ENCODE measurements at places on chromosomes 13 and 19.

DNA sequence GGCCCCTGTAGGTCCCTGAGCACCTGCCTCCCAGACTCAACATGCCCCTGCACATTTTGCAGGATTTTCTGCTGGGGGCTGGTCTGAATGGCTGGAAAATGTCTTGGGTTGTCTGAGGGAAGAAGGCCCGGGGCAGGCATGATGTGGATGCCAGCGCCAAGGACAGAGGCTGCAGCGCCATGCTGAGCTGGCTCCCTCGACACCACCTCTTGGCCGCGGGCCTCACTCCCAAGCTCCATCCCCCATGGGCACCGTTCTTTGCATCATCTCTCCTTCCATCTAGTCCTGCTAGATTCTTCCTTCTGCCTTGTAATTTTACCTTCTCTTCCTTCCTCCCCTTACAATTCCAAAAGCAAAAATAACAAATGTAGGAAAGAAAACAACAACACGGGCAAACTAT, 70.6 kb downstream of the ZIC5 start:
- DNase-seq: no peak

- DNase-seq: no peak
These were observed 125.5 kb downstream of the POSTN start for GRCh38 chr13:37473035-37473434.

GRCh38 chr19:44671400-44671799, at the start of gene CEACAM19:
Gene CEACAM19, plus strand, starts transcription at chr19:44671482. Its CDS starts 450 bp downstream, at chr19:44671932.
- DNase-seq: no peak

DNA sequence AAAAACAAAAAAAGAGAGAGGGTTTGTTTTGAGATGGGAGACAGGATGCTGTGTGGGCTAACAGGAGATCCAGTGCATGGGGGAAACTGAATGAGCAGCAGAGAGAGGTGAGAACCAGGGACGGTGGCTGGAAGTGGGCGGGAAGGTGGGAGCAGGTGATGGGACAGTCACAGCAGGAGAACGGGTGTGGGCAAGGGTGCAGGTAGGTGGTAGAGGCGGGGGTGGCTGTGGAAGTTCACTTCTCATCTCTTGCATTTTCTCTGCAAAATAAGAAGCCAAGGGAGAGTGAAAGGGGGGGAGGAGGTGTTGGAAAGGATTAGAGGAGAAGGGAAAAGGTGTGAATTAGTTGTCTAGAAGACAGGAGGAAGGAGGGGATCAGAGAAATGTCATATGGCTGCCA, 21.9 kb downstream of the FBXO17 start:
- no peak for DNase-seq

GRCh38 chr19:51980116-51980736, 6.4 kb downstream of the ZNF350 start:
- no peak for DNase-seq

DNA sequence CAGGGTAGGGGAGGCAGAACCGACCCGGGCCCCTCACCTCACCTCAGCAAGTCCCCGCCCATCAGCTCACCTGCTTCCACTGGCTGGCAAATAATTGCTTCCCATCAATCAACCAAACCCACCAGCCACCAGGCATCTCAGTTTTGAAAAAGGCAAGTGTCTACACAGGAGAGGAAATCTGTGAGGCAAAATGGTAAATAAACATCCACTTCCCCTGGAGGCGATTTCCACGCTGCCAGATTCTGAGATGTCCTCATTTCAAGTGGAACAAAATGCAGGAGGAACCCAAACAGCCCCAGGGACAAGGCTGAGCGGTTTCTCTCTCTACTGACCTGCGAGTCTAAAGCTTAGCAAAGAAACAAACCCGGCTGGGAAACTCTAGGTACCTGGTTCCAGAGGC, 117.5 kb downstream of the CRYL1 start:
- no peak for DNase-seq

DNA sequence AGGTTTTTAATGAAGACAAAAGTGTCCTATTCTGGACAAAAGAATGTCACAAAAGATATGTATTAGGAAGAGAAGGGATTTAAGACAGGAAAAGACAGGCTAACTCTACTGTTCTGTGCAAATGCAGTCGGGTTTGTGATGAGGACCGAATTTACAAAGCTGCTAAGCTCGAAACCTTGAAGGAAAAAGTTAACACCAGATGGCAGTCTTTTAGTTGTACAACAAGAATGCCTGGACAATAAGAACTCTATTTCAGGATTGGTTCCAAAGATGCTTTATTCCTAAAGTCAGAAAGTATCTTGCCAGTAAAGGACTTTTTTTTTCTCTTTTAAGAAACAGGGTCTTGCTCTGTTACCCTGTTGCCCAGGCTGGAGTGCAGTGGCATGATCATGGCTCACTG, 51.1 kb downstream of the HS6ST3 start:
- peak; percentile 0 for DNase-seq

GRCh38 chr19:512547-513365, 5.5 kb downstream of the TPGS1 start:
- DNase-seq: peak; percentile 91

DNA sequence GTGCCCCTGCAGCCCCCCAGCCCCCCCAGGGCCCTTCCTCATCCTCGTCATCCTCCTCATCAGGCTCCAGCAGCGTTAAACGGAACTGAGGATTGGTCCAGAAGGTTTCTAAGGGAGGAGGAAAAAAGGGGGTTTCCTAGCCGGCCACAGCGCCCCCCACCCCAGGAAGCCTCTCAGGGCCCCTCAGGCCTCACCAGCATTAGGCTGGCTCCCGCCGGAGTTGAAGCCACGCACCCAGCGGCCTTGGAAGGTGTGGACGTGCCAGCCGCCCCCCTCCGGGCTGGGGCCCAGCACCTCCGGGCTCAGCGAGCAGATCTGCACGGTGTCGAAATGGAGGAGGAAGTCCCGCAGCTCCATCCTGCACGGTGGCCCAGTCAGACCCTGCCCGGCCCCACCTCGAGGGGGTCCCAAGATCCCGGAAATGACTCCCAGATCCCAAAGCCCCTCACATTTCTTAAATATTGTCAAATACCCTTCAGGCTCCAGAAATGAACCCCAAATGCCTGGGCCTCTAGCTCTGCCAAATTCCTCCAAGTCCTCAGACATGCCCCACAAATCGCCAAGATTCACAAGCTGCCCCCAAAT, 6.9 kb downstream of the CAPN12 start:
- DNase-seq: no peak

- DNase-seq: no peak
These were observed 644 bp upstream of the RAVER1 start for GRCh38 chr19:10333758-10334587.

DNA sequence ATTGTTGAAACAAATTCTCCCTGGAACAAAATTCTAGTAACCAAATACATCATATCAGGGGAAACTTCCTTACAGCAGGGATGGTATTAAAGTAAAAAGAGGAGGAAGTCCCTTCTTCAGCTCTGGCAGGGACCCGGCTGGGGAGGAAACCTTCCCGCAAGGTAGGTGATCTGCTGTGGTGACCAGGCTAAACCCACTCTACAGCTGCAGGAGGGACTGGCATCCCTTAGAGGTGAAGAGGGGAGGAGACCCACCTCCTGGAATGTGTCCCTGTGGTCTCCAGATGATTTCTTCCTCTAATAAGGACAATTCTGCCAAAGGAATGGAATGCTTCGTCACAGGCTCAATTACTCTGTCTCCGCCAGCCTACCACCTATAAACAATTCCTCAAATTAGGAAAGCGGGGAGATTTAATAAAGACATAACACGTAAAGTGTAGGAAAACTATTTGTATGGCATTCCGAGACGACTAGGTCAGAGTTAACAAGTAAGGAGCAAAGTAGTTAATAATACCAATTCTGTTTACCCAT, 637 bp upstream of the PDS5B start:
- no peak for DNase-seq

DNA sequence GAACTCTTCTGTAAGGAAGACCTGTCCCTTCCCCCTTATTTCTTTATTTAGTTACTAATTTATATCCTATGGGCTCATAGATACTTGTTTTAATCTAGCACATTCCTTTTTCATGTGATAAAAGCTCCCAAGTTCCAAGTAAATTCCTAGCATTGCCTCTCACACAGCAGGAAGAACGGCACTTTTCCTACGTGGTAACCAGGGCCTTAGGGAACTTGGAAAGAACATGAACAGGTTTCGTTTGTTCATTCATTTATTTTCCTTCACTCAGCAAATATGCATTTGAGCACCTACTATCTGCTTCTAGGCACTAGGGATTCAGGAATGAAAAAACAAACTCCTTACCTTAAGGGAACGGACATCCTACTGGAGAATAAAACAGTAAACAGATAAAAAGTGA, 125.1 kb downstream of the SIPA1L3 start:
- no peak for DNase-seq

DNA sequence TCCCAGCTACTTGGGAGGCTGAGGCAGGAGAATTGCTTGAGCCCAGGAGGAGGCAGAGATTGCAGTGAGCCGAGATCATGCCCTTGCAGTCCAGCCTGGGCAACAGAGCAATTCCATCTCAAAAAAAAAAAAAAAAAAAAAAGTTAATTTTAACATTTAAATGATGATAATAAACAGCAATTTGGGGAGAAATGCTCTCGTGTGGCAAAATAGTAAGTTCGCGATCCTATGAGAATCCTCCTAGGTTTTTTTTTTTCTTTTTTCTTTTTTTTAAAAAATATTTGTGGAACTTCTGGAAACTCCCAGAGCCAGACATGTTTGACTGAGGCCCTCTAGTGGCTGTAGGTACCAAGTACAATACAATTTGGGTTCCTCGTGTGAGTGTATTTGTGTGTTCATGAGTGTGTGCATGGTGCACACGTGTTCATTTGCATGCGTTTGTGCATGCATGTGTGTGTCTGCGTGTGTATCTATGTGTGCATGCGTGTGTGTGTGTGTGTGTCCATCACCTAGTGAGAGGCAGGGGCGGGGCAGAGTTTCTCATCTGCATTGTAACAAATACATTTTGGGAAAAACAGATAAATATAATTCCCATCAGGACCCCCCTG, 31.2 kb downstream of the TMPRSS9 start:
- no peak for DNase-seq

GRCh38 chr19:37928527-37929286, 21.7 kb downstream of the SIPA1L3 start:
- no peak for DNase-seq

GRCh38 chr19:48637948-48638830, 1.0 kb upstream of the DBP start:
- peak; percentile 89 for DNase-seq

- DNase-seq: no peak
These were observed 389.9 kb downstream of the RFC3 start for GRCh38 chr13:34207872-34208271.

DNA sequence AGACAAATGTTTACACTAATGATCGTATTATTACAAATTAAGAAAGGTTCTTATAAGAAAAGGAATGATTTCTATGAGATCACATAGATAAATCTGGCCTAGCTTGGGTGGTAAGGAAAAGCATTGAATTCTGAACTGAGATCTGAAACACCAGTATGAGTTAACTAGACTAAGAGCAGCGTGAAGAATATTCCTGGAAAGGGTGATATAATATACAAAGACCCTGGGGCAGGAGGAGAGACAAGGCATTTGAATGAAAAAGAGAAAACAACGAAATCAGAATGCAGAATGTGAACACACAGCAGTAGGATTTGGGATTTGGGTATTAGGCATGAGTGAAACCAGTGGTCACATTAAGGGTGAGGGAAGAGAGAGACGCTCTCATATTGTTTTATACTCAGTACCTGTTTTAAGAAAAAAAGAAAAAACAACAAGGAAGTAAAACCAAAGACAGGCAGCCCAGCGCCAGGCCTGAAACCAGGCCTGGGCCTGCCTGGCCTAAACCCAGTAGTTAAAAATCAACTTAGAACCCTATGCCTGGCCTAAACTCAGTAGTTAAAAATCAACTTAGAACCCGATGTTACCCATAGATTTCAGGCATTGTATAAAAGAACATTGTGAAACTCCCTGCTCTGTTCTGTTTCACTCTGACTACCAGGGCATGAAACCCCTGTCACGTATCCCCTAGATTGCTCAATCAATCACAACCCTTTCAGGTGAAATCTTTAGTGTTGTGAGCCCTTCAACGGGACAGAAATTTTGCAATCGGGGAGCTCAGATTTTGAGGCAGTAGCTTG, 287.1 kb downstream of the ITGBL1 start:
- no peak for DNase-seq

DNA sequence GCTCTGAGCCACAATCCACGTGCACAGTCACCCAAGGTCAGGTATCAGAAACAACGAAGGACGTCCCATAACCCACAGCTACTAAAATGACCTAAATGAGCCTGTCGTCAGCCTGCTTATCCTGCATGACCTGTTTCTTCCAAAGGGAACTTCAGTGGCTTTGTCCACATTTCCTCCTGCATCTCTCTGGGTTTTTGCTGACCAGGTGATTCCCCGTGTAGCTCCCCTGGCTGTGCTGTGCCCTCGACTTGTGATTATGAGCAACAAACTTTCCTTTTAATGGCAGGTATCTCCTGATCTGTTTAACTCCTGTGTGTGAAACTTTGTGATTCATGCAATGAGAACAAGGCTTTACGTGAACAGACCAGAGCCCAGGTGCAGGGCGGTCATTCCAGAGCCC, 81.0 kb downstream of the PEG3 start:
- no peak for DNase-seq

DNA sequence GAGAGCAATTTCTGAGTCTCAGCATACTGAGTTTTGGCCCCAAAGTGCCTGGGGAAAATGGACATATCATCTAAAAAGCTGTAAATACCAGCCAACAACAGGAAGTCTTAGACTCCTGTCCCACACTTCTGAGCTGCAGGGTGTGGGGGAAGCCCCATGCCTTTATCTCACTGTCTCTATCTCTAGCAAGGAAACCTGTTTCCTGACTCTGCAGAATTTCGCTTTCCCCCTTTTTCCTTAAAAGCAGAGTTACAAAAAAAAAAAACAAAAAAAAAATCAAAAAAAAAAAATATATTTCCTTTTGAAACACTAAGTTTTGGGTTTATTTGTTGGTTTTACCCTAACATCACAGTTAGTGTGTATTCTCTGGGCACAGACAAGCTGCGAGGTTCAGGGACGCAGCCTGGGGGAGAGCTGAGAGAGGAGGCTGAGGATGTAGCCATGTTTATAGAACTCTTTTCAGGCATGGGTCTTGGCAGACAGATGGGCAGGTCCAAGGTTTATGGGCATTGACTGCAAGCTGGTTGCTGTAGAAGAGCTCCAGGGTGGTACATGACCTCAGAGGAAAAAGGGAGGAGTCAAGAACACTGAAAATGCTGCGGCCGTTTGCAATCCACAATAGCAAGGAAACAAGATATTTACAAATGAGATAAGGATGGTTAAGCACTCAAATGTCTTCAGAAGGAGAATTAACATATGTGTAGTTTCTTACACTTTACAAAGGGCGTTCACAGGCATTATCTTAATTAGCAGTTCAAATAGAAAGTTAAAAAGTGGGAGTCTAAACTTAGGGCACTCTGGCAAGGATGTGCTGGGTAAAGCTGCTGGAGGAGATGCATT, 4.9 kb downstream of the MBNL2 start:
- DNase-seq: no peak
